ENCODE measurements at places on chromosomes 3 and 15.

DNA sequence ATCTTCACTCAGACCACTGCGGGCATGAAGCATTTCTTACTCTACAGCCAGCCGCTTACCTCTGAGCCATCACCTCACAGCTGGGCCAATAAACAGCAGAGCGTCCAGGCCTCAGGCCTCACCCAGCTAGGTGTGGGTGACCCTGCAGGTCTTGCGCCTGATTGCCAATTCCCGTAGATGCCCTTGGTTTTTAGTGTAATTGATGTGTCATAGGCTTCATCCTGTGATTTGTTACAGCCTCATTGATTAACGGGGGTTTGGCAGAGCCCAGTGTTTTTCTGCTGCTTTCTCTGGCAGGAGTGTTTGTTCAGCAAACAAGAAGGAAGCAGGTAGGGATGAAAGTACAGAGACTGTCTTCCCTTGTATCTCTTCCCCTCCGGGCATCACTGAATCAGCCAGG lies 49.6 kb upstream of the BNIP2 start:
- no peak for DNase-seq

GRCh38 chr3:110062716-110063115 lies 725.4 kb upstream of the DPPA4 start:
- DNase-seq: no peak

DNA sequence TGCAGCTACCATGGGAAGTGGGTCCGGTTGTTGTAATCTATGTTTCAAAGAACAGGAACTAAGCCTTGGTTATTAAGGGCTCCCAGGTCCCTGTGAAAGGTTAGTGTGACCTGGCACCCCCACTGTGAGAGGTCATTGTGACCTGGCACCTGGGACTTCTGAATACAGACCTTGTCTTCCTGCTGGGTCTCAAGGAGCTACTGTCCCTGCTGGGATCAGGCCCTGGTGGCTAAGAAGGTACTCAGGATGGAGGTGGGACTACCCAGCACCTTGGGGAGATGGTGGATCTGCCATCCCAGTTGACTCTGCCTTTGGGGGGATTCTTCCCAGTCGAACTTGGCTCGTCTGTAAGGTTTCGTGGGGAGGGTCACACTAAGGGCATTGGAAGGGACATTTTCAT lies 10.3 kb upstream of the SLCO2A1 start:
- no peak for DNase-seq

- no peak for DNase-seq
These were observed 18.7 kb downstream of the ZNF148 start for GRCh38 chr3:125356140-125357026.

All from NCI-H524 treated with DMSO at 0.1 percent for 48 hours (cell line).